ENCODE measurements at places on chromosomes 11 and 22.

DNA sequence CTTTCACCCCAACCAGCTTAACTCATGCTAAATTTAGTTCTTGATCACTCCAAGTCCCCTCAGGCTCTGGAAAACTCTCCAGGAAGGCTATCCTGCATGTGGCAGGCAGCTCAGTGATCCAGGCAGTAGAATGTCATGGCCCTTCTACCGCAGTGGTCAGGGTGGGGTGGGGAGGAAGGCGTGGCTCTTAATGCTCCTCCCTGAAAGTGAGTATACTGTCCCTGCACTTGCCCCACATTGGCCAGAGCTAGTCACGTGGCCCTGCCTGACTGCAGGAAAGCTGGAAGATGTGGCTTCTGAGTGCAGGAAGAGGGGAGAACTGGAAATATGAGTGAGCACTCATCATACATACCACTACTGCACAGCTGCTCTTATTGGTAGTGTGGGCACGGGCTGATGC lies 102.1 kb downstream of the GRAMD1B start:
- no peak for DNase-seq

- DNase-seq: no peak
These were observed 20.8 kb upstream of the DLAT start for GRCh38 chr11:112004389-112004788.

DNA sequence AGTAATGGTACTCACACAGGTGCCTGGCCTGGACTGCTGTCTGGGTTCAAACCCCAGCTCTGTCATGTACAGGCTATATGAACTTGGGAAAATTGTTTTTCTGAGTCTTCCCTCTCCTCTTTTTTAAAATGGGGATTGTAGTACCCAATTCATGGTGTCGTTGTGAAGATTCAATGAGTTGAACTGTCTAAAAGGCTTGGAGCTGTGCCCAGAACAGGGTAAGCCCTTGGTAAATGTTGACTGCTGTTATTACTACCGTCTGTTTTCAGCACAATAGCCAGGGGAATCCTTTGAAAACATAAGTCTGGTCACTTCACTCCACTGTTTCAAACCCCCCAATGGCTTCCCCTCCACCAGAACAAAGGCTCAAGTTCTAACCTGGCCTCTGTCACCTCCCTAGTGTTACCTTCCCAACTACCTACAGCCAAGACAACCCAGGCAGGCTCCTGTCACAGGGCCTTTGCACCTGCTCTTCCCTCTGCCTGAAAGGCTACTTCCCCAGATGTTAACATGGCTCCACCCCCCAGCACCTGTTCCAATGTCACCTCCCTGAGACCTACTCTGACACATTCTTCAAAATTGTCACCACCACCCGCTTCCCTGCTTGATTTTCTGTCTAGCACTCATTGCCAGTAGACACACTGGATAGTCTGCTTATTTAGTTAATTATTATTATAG lies 152.8 kb downstream of the CHST1 start:
- no peak for DNase-seq

- no peak for DNase-seq
These were observed 69.5 kb upstream of the GNAZ start for GRCh38 chr22:23000657-23001347.

DNA sequence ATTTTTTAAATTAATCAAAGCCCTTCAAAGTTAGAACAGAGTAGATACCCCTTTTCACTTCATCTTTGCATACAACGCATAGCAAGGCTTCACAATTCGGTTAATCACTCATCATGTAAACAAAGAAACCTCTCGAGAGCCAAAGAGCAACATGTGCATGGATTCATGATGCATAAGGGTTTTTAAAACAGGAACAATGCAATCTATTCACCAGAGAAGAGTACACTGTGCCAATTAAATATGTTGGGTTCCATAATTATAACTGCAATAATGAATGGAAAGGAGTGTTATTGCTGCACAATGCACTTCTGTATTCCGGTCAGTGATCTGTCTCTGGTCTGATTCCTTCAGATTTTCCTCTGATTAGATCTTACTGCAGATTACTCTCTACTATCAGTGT lies 45.3 kb downstream of the CADM1 start:
- peak; percentile 70 for DNase-seq

DNA sequence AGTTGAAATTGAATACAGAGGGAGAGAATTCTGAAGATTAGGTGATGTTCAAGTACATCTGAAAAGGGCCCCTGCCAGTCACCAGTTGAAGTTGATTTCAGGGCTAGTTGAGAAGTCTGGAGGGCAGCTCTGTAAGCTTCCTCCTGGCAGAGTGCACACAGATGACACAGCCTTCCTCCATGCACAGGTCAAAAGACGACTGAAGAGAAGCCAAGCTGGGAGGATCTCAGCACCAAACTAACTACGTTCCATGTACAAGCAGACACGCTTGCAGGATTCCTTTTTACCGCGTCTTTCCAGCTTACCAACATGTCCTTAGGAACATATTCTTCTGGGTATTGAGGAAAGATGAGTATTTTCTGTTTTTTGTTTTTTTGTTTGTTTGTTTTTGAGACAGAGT lies 7.9 kb downstream of the BARX2 start:
- no peak for DNase-seq

- DNase-seq: peak; percentile 97
These were observed 678 bp upstream of the ZFP91 start for GRCh38 chr11:58578136-58578634.

Measured in NCI-H1105 (cell line).